Stimulated activated effector memory CD8-positive, alpha-beta T cell treated with anti-CD3 and anti-CD28 coated beads, Interleukin-12 subunit alpha, Interleukin-12 subunit beta, amount 100 ng/mL, for 72 hours (primary cell): ENCODE measurements at places on chromosomes 2 and 18.

- DNase-seq = no peak
These were observed 23.7 kb downstream of the KCNF1 start for GRCh38 chr2:10935366-10935918.

DNA sequence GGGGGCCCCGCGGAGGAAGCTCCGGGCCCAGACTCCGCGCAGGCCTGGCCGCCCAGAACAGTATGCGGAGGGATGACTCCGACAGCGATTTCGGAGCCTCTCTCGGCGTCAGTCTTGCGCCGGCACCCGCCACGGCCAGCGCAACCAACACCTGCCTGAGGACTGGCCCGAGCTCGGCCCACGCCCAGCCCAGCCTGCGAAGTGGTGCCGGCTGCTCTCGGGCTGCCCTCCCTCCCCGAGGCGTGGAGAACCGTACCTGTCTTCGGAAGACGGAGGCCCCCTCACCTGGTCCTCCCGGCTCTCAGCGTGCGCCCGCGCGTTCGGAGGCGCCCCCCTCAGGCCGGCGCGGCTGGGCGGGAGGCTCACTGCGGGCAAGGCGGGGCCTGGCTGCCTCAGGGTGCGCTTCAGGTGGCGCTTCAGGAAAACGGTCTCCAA is at the start of gene M1AP:
Gene M1AP (minus strand): TSS at position 322 of the 435 bp plus-strand sequence. CDS start 8,055 bp downstream, outside the sequence.
- DNase-seq = no peak

DNA sequence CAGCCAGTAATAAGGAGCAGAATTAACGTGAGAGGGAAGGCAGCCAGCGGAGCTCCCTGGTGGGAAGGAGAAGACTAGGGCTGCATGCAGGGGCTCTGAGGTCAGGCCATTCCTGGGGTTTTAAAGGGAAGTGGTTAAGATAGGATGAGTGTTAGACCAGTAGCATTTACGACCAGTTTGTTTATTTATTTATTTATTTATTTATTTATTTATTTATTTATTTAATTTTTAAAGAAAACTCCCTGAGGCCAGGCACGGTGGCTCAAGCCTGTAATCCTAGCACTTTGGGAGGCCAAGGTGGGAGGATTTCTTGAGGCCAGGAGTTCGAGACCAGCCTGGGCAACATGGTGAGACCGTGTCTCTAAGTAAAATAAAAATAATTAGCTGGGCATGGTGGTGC is 152.8 kb downstream of the FHOD3 start:
- DNase-seq = no peak

DNA sequence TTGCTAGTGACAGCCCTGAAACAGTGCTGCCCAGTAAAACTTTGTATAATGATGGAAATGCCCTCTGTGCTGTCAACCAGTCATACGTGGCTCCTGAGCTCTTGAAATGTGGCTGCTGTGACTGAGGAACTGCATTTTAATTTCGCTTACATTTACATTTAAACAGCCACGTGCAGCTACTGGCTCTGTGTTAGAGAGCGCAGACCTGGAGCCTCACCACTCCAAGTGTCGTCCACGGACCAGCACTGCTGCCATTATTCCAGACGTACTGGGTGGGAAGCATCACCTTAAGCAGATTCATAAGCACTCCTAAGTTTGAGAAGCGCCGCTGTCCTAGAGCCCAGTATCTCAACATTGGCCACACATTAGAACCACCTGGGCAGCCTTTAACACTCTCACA is 77.0 kb upstream of the MGAT4A start:
- DNase-seq = no peak

DNA sequence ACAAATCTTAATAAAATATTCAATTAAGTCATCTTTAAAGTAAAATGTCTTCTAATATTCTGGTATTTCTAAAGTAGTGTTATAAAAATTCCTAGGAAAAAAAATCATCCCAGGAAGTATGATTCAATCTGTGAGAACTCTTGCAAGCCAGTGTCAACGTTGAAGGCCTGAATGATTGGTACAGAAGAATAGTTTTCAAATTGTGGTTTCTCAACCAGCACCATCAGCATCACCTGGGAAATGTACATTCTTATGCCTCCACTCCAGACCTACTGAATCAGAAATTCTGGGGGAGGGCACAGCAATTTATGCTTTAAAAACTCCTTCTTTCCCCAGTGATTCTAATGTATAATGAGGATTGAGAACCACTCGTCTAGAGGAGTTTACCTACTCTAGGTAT is 62.3 kb upstream of the C2orf15 start:
- no peak for DNase-seq

- no peak for DNase-seq
These were observed 152.7 kb upstream of the SOX11 start for GRCh38 chr2:5539282-5540165.

GRCh38 chr18:23897291-23897690 is 117.3 kb upstream of the TTC39C start:
- DNase-seq = no peak

DNA sequence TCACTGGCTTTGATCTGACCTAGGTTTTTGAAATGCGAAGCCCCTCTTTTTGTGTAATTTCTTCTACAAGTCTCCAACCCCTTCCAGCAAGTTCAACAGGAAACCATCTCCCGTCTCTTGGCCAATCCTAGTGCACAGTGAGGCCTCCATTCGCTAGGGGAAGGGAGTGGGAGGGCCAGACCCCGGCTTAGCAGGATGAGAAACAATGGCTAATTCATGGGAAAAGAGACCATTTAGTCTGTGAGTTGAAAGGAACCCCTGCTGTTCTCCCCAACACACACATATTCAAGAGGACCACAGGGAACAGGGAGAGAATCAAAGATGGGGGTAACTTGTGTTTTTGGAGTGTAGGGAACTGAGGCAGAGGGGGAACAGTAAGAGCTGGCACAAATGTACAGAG is 83.0 kb downstream of the RTN4 start:
- DNase-seq = no peak

- DNase-seq = no peak
These were observed 126.0 kb downstream of the MEP1B start for GRCh38 chr18:32315881-32316280.

- no peak for DNase-seq
These were observed 100.6 kb downstream of the CMPK2 start for GRCh38 chr2:6764968-6765723.

DNA sequence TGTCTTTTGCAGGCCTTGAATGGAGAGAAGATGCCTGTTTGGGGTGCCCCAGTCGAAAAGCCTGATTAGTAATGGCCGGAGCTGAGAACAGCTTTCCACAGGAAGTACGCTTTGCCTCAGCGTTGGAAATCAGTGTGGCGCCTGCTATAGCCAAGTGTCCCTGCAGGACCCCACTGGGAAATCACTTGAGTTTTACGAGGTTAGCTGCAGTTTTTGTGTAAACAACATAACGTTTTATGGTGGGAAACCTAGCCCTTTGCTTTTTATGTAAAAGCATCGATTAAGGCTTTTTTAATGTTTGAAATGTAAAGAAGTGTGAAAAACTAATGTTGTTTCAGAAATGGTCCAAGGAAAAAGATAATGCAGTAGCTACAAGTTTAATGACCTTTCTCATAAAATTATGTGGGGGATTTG is 234.2 kb downstream of the TTC32 start:
- no peak for DNase-seq

DNA sequence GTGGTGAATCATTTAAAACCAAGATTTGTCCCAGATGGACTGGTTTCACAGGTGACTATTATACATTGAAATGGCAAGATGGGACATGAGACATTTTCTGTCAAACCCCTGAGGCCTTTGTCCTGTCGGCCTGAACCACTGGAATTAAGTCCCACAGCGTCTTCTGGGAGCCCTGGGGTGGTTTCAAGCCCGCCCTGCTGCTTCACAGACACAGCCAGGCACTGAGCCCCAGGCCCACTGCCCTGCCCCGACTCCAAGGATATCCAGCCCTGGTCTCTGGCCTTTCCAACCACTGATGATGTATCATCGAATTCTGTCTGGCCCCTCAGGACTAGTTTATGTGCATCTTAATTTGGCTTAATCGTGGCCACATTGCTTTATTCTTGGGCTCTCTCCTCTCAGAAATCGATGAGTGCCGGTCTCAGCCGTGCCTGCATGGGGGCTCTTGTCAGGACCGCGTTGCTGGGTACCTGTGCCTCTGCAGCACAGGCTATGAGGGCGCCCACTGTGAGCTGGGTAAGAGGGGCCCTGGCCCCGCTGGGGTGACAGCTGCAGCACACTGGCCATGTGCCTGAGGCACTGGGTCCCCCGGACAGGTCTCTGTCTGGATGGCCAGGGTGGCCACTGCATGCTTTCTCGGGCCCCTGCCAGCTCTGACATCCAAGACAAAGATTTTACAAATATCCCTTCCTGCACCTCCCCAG is 39.5 kb downstream of the MTERF4 start:
- no peak for DNase-seq

DNA sequence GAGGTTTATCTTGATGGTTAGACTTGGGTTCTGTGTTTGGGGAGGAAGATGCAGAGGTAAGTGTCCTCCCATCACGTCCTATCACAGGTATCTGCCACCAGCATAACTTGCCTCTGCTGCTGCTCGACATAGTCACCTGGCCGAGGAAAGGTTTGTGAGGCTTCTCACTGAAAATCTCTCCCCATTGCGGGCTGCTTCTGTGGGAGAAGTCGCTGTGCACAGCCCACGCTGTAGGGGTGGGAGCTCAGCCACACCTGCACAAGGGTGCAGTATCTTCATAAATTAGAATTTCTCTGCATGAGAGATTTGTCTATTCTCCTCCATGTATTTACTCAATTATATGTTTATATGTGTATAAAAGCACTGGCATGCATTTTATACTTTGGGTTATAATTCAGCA is 415.7 kb upstream of the MYT1L start:
- DNase-seq = no peak

GRCh38 chr18:63144748-63145147 is 174.8 kb downstream of the BCL2 start:
- DNase-seq = no peak

DNA sequence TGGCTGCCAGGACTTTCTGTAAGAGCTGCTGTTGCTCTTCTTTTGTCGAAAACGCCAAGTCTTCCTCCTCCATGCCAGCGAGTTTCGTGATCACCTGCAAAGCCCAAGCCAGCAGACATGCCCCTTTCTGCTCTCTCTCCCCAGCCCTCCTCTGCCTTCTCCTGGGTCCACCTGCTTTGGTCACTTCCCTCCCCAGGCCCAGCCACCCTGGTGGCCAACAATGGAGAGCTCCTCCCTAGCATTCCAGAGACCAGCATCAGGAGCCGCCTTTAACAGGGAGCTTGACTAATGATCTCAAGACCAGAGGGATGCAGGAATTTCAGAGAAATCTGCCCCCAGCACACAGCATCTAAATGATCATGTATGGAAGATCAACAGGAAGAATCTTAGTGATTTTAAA is 34.6 kb downstream of the ERCC3 start:
- DNase-seq = no peak

DNA sequence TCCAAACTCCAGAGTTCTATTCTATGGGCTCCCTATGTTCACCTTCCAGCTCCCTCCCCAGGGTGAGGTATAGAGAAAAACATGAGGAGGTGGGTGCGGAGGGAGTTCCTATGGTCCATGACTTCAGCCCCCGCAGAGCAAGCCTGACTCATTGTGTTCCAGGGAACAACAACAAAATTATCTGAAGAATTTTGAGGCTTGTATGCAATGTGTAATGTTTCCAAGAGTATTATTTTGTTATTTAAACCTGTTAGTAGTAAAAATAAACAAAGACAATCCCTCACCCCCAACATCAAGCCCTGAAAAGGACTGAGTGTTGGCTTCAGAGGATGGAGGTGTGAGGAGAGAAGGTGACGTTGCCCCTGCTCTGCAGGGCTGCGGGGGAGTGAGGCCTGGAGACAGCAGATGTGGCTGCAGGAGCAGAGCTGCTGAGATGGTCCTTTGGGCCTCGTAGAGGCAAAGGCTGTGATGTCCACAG is 29.0 kb downstream of the LAMA3 start:
- DNase-seq = no peak

- DNase-seq = no peak
These were observed 129.4 kb downstream of the RAD51AP2 start for GRCh38 chr2:17388798-17389197.

DNA sequence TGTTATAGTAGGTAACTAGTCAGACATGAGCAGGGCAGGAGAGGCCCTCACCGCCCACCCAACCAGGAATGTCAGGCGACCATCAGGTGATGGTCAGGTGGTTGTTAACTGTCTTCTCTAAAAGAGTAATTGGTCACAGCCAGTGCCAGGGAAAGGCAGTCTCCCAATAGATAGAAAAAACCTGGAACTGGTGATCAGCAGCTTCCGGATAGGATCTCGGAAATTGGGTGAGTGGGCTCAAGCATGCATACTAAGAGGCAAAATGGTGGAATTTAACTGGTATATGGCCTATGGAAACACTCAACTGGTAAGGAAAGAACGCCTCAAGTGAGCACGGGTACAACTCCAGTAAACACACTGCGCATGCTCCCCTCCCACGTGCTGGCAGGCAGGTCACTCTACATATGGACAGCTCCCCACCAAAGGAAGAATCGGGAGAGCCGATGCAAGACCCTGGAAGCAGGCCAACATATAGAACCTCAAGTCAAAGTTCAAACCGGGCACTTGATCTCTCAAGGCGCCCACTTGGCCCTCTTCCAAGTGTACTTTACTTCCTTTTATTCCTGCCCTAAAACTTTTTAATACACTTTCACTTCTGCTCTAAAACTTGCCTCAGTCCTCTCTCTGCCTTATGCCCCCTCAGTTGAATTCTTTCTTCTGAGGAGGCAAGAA is 43.5 kb upstream of the TMEM131 start:
- DNase-seq = no peak
